ENCODE measurements at places on chromosomes 11 and 22. TPM values are rescaled to one million over a fixed set of nuclear protein-coding genes. Genes with fewer than 3 reads are reported as not detected.

- DNase-seq: no peak
Measured at GRCh38 chr22:44496844-44497217, 1.2 kb downstream of the RTL6 start.

- no peak for DNase-seq
Measured at GRCh38 chr11:91755526-91755925, 469.1 kb upstream of the FAT3 start.

Gene TRIM51
- total RNA-seq: not detected

DNA sequence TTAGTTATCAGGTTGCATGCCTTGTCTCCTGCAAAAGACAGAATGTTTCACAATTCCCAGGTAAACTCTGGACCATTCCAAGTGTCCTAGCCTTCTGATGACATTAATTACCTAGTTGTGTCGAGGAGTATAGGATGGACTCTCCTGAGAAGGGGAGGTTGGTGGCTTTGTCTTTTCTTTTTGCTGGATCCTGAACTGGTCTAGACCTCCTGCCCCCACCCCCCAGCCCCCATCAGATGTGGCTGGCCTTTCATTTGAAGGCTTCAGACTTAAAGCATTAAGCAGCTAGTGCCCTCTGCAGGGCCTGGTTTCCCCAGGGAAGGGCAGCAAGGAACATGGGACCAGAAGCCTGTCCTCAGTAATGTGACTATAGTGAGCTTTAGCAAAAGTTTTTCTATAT, 9.7 kb downstream of the MCAM start:
- no peak for DNase-seq

Gene EI24
- 76.0 TPM for total RNA-seq

Data from osteoblast (primary cell).